Omental fat pad (tissue), 4 donors: ENCODE measurements at places on chromosomes 3 and 15.

- DNase-seq, result no peak
These were observed 277.9 kb downstream of the PTPRG start for GRCh38 chr3:61839256-61839655.

DNA sequence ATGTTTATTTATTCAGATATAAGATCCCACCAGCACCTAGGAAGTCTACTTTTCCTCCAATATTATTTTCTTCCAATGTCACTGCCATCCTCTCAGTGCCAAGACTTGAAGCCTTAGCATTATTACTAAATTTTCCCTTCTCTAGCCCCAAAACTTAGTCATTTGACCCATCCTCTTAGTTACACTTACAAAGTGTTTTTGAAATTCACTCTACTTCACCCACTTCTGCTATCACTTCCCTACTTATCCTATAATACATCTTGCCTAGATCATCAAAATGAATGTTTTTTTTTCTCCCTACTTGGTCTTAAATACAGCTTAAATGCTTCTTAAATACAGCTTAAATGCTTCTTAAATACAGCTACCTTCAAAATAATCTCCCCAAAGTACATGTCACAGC, 376.6 kb downstream of the RSL24D1 start:
- no peak for DNase-seq

GRCh38 chr3:172530101-172530561, 6.9 kb upstream of the TNFSF10 start:
- no peak for DNase-seq

DNA sequence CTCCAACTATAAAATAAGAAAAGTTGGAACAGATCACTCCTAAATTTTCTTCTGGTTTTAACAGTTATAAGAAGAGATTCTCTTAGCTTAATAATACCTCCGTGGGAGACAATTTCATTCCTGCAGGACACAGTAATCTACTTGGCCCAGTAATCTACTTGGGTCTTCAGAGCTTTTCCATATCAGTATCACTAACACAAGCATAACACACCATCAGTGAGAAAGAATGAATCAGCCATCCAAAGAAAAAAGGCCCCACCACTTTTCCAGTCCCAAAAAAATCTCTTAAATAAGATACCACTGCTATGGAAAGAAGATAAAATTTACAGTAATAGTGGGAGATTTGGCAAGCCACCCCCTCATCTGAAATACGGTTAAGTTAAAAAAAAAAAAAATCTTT, 20.2 kb downstream of the SIN3A start:
- no peak for DNase-seq

DNA sequence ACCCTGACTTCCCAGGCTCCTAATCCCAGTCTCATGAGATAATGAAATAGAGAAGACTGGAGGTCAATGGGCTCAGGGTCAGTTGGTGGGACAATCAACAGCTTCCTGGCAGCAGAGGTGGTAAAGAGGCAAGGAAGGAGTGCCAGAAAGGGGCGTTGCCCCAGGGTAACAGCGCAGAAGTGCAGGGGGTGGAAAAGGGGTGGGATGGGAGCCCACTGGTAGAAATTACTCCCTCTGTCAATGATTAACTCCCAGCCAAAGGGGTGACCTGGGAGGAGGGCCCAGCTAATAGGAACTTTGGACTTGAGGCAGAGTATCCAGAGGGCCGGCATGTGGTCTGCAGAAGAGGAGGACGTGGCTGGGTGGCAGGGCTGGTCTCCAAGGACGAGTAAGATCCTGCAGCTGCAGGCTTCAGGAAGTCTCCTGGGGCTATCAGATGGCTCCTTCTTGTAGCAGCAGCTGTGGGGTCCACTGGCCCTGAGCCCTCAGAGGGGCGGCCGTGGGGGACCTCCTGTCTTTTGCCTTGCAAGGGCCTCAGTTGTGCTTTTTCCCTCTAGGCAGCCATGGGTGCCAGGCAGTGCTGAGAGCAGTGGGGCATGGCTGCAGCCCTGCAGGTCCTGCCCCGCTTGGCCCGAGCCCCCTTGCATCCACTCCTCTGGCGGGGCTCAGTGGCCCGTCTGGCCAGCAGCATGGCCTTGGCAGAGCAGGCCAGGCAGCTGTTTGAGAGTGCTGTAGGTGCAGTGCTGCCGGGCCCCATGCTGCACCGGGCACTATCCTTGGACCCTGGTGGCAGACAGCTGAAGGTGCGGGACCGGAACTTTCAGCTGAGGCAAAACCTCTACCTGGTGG, 2.3 kb downstream of the GLYCTK start:
- no peak for DNase-seq

GRCh38 chr15:80317389-80318182, 65.6 kb upstream of the CTXND1 start:
- no peak for DNase-seq

- no peak for DNase-seq
These were observed 12.8 kb downstream of the RBP2 start for GRCh38 chr3:139463466-139463865.

- DNase-seq, result no peak
These were observed 46.9 kb upstream of the DIPK2A start for GRCh38 chr3:143924522-143925285.

DNA sequence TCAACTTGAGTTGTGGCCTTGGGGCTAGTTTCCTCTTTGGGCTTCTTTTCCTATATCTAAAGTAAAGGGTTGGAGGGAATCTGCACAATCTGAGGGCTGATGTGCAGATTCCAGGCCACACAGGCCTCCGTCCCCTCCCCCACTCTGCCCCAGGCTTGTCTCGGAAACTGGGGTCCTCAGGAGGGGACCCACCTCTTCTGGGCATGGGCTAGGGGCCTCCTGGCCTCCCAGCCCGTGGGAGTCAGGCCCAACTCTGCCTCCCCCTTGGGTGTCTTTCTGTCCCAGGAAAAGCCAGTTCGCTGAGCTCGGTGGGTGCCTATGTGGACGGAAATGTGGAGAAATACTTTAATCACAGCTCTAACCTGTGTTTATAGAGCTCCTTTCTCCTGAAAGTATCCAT, 4.8 kb downstream of the SMAD6 start:
- no peak for DNase-seq

GRCh38 chr15:90266061-90266431, 574 bp downstream of the NGRN start:
- no peak for DNase-seq

DNA sequence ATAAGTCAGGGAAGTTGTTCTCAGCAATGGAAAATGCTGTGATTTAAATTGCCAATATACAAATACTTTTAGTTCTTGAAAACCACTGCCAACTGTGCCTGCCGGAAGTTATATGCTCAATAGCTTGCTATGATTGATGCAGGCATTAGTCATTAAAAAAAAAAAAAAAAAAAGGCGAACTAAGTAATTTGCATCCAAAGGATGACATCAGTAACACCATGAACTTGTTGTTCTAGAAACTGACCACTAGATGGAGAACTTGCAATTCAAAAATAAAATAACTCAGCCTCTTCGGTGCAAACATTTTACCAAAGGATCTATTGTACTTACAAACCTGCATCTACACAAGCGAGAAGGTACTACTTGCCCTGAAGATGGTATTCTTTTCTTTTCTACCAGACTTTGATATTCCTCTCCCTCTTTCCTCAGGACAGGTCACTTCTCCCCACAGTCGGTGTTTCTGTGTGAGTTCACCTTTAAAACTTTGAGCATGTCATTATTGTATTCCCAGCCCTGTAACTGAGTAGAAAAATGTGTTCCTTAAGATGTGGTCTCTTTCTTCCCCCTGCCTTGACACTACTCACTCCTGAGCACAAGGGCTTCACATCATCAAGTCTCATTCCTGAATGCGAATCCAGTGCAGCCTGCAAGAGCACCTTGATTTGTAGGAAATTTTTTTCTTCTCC, 115.0 kb upstream of the VEPH1 start:
- DNase-seq, result no peak

DNA sequence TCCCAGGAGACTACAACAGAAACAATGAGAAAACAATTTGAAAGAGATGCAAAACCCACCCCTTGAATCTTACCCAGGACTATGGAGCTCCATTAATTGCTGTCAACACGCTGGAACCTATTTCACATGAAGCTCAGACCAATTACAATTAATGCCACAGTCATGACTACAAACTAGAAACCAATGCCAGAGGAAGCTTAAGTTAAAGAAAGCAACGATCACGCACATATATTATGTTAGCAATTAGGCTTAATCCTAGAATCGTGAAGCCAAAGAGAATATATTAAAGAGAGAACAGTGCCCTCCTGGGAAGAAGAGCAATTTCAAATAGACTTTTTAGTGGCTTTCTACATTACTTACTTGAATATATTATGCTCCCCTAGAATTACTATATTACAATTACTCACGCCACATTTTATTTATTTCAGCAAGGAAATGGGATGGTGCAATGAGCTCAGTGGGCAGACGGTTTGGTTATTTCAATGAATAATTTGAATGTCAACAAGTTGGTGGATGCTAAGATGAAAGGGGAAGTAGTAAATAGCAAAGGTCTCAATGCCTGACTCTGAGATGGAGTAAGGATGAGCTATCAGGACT, 125.5 kb downstream of the GREM1 start:
- DNase-seq, result no peak

DNA sequence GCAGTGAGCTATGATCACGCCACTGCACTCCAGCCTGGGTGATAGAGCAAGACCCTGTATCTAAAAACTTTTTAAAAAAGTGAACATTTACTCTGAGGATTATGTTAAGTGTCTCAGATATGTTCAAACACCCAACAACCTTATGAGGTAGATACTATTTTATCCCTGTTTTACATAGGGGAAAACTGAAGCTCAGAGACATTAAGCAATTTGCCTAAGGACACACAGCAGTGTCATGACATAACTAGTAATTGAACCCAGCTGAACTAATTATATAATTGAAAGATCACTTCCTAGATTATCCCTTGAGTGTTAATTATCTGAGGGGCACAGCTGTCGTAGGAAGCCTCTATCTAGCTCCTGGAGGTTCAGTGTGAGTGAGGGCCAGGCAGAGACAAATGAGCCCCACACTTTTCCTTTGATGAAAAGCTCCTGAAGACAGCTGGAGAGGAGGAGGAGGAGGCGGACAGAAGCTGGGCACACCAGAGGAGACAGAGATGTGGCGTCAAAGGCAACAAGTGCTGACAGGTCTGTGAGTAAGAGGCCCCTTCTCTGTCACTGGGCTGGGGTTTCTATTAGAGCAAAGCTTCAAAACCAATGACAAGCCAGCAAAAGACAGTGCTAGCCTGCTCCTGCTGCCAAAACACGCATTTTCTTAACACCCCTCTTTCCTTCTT, 20.5 kb downstream of the TRH start:
- no peak for DNase-seq

GRCh38 chr3:108823227-108823626, 641 bp downstream of the TRAT1 start:
- DNase-seq, result no peak

DNA sequence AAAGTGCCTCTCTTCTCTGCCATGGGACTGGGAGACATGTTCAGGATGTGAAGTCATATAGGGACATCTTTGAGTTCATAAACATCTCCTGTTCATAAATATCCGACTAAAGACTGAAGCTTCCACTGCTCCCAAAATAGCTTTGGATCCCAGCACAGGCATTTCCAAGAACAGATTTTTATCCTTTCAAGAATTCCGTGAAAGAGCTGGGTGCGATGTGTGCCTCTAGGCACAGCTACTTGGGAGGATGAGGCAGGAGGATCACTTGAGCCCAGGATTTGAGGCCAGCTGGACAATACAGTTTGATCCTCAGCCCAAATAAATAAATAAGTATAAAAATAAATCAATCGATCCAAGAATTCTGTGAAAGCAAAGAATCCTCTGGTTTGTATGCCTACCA, 6.7 kb upstream of the ISLR2 start:
- no peak for DNase-seq

DNA sequence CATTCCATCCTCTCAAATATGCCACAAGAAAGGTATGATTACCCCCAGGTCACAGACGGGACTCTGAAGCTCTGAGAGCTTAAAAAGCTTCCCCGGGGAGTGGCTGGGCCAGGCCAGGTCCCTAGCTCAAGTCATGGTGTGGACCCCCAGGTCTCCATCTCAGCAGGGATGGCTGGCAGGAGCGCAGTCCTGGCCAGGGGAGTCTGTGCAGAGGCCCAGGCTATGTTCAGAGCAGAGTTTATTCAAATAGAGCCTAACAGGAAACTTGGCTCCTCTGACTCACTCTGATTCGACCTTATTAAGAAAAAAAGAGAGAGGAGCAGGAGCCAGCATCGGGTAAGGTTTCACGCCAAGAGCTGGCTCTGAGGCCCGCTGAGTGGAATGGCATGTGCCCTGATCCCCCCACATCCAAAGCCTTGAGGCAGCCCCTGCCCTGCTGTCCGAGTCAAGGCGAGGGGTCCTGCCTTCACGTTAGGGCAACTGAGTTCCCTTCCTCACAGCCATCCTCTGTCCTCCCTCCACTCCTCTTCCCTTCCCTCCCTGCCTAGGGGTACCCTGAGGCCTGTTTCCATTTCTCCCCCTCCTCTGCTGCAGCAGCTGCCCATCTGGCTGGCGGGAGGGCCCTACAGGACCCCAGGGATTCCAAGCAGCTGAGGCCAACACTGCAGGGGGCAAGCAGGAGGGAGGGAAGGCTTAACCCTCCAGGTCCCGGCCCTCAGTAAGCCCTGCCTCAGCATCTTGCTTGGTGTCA, 1.9 kb upstream of the LOXL1 start:
- DNase-seq, result no peak
